ENCODE measurements at places on chromosomes 2 and 18. TPM values are rescaled to one million over a fixed set of nuclear protein-coding genes. Genes with fewer than 3 reads are reported as not detected.

The GRB14 gene
- total RNA-seq = not detected

The TMEM178A gene
- 0.10 TPM for total RNA-seq

The ANKRD30B gene
- 0.59 TPM for total RNA-seq

The SEH1L gene
- 27.8 TPM for total RNA-seq

The CNDP1 gene
- not detected for total RNA-seq

The RAX gene
- total RNA-seq = not detected

The IL36A gene
- total RNA-seq = not detected

The SP140 gene
- 0.12 TPM for total RNA-seq

The IL18R1 gene
- 0.10 TPM for total RNA-seq

The C2orf78 gene
- total RNA-seq = not detected

The PRKAG3 gene
- total RNA-seq = not detected

The CKAP2L gene
- total RNA-seq = 61.9 TPM

The TCF23 gene
- not detected for total RNA-seq

The IL37 gene
- total RNA-seq = 0.36 TPM

The TANC1 gene
- total RNA-seq = 24.4 TPM

The RASGRP3 gene
- 13.4 TPM for total RNA-seq

The MOCOS gene
- total RNA-seq = 5.1 TPM

The MDH1B gene
- 1.2 TPM for total RNA-seq

The RND3 gene
- total RNA-seq = 41.7 TPM

The CNTNAP5 gene
- not detected for total RNA-seq

The TUBA3E gene
- total RNA-seq = not detected

The CD207 gene
- not detected for total RNA-seq

The ST8SIA3 gene
- not detected for total RNA-seq

The FIGLA gene
- not detected for total RNA-seq

The ARHGAP25 gene
- not detected for total RNA-seq

The SMYD1 gene
- total RNA-seq = not detected

The IGFBP2 gene
- 3.5 TPM for total RNA-seq

The OXER1 gene
- total RNA-seq = not detected

The DNMT3A gene
- total RNA-seq = 2.3 TPM

The STEAP3 gene
- 27.3 TPM for total RNA-seq

The CCDC121 gene
- total RNA-seq = 1.8 TPM

The IL1F10 gene
- total RNA-seq = not detected

The SLC11A1 gene
- total RNA-seq = 0.10 TPM

The MFSD2B gene
- total RNA-seq = not detected

The NDC80 gene
- total RNA-seq = 83.3 TPM

The PSMA8 gene
- total RNA-seq = not detected

The CD8A gene
- total RNA-seq = not detected

The NETO1 gene
- total RNA-seq = 0.12 TPM

The CCDC68 gene
- total RNA-seq = 0.29 TPM
